ENCODE measurements at places on chromosomes 16 and 17.

DNA sequence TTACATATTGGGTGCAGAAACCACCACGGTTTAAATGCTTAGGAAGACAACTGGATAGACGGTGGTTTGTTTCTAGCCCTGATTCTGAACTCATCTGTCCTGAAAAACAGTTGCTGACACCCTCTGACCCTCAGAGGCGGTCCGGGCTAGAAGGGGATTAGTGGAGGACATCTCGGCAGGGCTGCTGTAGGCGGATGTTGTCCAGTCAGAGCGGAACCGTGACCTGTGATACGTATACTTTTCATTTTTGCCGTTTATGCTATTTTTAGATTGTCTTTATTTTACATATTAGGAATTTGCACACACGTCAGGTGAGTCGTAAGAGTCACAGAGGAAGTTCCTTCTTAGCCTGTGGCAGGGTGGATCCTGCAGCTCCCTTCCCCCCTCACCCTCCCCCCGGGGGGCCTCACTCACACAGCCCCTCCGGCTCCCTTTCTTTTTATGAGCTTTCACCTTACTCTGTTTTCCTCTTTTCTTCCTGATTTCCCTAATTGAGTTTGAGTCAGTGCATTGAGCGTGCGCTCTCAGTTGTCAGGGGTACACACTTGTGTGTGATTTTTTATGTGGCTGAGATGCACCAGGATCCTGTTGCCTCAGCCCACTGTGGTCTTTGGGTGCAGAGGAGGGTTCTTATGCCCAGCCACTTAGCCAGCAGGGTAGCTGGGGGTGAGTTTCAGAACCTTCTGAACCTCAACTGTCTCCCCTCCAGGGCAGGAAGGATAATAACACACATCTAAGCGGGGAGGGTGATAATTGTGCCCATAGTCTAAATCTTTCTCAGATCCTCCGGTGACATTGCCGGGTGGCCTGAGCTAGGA lies 211.1 kb upstream of the CHMP6 start:
- no peak for DNase-seq

- DNase-seq, result no peak
Measured at GRCh38 chr16:20674684-20675487, 22.6 kb downstream of the ACSM1 start.

- no peak for DNase-seq
Measured at GRCh38 chr16:4290236-4290830, 17.5 kb upstream of the TFAP4 start.

DNA sequence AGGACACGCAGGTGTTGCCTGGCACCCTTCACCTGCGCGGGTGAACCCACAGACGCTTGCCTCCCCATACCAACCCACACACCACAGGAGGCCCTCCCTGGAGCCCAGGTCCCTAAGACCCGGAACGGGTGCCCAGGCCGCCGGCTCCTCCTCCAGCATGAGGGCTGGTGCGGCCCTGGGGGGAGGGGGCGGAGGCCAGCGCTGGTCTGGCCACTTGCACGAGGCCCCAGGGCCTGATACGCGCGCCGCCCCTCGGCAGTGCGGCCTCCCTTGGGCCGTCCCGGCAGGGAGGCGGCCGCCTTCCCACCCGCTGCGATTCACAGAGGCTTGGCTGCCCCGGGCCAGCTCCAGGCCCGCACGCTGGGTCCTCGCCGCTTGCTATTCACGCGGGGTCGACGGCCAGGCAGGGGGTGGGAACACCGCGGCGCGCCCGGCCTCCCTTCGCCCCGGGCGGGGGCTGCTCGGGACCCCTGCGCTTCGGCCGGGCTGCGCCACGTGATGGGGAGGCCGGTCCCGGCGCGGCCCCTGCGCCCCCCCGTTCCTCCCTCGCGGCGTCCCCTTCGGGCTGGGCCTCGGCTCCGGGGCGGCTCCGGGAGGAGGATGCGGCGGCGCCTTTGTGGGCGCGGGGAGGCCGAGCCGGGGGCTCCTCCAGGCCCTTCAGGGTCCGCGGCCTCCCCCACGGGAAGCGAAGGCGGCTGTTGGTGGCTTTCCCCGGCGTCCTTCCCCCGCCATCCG lies 685 bp downstream of the FASN start:
- peak; percentile 43 for DNase-seq

- DNase-seq, result no peak
Measured at GRCh38 chr16:78639775-78640174, 540.3 kb downstream of the WWOX start.

- no peak for DNase-seq
Measured at GRCh38 chr16:86117756-86118155, 218.8 kb downstream of the IRF8 start.

- DNase-seq, result peak; percentile 43
Measured at GRCh38 chr16:53892155-53892554, 188.2 kb downstream of the FTO start.

- no peak for DNase-seq
Measured at GRCh38 chr17:69451416-69452394, 37.2 kb downstream of the MAP2K6 start.

DNA sequence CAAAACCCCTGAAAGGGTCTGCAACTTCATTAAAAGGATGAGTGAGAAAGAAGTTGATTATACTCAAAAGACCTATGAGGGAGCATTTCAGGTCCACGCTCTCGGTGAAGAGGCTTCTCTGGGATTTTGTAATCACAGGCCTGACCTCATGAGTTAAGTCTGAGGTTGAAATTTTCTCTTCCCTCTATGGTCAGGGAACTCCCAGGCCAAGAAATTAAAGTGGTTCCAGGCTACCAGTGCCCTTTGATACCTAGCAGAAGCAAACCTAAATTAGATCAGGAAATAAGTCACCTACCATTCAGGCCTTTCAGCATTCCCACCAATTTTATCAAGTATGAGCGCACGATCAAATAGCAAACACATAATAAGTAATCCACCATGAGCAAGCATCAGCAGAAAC lies 27.9 kb downstream of the MBTD1 start:
- no peak for DNase-seq

- DNase-seq, result no peak
Measured at GRCh38 chr16:1859650-1860049, 12.3 kb downstream of the MEIOB start.

- no peak for DNase-seq
Measured at GRCh38 chr17:17702449-17703139, 21.3 kb downstream of the RAI1 start.

DNA sequence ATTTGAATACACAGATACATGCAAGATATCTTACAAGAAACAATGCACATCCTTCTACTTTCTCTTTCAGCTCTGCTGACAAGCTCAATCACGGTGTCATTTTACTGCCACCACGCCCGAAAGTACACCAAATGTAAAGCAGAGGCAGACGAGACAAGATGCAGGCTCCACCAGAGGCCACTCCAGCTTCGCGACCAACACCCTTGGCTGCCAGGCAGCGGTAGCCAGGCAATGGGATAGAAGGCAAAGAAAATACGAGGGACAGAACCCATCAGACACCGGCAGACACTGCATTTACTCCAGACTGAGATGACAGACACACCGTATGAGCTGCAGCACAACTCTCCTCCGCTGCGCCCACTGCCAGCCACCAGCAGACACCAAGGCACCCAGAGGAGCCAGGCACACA lies 41.0 kb downstream of the USP22 start:
- DNase-seq, result no peak

DNA sequence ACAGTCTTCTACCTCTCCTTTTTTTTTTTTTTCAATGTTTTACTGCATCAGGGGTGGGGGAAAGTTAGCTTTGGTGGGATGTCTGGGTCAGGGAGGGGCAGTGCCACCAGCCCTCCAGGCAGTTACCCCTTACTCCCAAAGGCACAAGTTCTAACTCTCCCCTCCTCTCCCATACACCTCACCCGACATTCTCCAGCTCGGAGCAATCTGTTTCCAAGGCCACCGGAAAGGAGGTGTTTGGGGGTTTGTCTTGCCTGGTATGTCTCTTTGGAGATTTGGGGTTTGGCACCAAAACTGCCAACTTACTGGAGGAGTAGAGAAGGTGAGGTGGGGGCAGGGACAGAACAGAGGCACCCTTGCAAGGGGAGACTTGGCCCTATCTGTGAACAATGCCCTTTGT lies 4.7 kb downstream of the DLX3 start:
- no peak for DNase-seq

DNA sequence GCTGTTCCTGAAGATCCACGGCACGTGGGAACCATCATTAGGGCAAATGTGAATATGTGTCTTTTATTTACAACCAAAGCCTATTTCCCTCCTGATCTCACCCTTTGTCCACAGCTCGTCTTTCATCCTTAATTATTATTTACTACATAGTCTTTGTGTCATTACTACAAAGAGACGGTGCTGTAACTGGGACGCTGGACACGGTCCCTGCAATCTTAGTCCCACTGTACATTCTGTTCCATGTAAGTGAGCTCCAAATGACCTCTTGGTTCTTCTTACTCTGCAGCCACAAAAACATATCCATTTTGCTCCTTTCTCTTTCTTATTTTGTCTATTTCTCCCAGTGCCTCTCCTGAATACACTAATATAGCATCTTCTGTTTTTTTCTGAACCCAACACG lies 12.7 kb upstream of the KRT23 start:
- no peak for DNase-seq

- no peak for DNase-seq
Measured at GRCh38 chr17:7806587-7806986, 27.4 kb upstream of the KDM6B start.

DNA sequence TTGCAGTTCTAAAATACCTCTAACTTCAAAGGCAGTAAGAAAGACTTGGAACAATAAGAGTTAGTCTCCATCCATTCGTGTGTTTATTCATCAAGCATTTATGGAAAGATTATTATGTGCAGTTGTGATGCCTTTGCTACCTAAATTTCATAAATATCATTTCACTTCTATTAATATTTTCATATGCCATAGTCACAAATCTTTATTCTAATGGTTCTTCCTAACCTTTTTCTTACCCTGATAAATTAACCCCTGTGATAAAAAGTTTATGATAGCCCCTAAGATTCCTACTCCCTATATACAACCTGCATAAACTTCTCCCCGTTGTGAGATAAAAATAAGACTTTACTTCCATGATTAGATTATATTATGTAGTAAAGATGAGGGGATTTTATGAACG lies 94.9 kb downstream of the BRIP1 start:
- DNase-seq, result no peak

- no peak for DNase-seq
Measured at GRCh38 chr16:67931712-67932461, at the start of gene CTRL. Gene CTRL (minus strand): TSS chr16:67931862. CDS start chr16:67931852, 10 bp downstream.

- no peak for DNase-seq
Measured at GRCh38 chr17:74840989-74841666, 18.6 kb downstream of the GRIN2C start.

GRCh38 chr17:8673612-8674011 lies 43.1 kb upstream of the MYH10 start:
- DNase-seq, result no peak

DNA sequence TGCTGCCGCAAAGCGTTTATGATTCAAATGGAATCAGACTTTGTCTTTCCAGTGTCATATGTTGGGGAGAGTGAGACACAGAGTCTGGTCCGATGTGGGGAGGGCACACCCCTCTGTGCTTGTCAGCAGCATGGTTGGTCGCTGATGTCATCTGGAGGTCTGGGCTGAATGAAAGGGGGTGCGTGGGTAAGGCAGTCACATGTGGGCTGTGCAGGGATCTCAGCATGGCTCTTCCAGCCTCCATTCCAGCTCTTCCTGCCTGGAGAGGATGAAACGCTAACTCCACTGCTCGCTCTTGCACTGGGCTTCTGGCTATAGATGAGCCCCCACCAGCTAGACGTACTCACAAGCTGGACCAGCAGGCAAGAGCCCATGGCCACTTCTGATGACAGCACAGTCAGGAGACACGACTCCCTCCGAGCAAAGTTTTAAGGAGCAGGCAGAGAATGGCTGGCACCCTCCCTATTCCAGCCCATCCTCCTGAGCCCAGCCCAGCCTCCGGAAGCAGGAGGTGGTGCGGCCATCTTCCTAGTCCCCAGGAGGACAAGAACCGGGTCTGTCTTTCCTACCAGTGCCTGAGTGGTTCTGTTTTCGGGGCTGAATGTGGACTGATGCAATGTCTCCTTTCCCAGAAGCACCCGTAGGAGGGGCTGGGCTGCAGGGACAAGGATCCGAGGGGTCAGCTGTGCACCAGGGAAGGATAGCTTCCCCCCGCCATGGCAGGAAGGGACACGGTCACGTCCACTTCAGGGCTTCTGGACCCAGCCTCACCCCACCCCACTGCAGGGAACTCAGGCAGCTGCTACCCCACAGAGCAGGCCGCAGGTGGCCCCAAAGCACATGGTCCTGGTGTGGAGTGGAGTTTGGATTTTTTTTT lies 41.5 kb upstream of the CBFA2T3 start:
- DNase-seq, result no peak

DNA sequence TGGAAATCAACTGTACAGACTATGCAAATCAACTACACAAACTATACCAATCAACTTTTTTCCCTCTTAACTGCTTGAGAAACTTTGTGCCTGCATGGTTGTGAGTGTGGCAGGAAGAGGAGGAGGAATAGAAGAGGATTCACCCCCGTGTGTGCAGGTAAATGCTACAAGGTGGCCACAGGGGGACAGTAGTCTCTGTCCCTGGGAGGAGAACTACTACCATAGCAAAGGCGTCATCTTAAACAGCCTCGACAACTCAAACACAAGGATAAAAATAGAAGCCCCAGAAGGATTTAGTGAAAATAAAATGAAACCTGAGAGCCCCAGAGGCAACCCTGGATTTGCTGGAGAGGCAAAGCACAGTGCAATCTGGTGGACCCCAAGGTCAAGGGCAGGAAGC lies 199.5 kb upstream of the DYNLRB2 start:
- no peak for DNase-seq

GRCh38 chr17:81428121-81428515 lies 32.9 kb downstream of the BAHCC1 start:
- DNase-seq, result no peak

DNA sequence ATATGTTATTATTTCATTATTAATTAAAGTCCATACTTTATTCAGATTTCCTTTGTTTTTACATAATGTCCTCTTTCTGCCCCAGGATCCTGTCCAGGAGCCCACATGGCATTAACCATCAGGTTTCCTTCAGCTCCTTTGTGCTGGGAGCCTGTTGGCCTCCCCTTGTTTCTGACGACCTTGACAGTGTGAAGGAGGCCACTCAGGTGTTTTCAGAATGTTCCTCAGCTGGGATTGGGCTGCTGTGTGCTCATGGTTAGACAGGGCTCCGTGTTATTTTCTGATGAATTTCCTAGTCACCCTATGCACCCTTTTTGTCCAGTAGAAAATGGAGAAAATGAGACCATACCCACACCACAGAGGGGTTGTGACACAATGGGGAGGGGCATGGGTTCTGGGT lies 281.0 kb upstream of the FOXF1 start:
- no peak for DNase-seq

DNA sequence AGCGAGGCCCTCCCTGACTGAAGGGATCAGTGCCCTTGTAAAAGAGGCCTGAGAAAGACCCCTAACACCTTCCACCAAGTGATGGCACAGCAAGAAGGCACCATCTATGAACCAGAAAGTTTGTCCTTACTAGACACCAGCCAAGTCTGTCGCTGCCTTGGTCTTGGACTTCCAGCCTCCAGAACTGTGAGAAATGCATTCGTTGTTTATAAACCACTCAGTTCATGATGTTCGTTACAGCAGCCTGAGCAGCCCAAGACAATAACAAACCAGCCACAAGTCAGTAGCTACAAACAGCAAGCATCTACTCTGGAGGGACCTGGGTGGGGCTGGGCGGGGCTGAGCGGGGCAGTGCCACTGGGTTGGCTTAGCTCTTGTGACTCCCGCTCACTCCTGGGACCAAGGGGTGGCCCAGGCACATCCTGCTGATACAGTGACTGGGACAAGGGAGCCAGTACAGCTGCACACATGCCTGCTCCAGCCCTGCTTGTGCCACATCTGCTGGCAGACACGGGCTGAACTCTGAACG lies 234.9 kb downstream of the IRF8 start:
- no peak for DNase-seq
